ENCODE measurements at places on chromosomes 5 and 9.

DNA sequence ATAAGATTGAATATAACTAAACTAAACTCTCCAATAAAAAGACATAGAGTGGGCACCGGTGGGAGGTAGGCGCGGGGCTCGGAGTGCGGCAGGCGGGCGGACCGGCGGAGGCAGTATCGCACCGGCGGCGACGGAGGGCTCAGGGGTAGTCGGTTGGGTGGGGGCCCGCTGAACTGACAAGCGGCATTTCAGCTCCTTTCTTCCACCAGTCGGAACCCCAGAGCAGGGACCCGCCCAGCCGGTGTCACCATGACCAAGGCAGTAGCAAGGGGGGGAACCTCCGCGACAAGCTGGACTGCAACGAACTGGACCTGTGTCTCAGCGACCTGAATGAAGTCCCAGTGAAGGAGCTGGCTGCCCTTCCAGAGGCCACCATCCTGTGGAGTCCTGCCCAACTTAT, 156.7 kb downstream of the HINT1 start:
- DNase-seq, result no peak

- no peak for DNase-seq
These were observed 7.0 kb downstream of the PDE6A start for GRCh38 chr5:149937610-149938009.

DNA sequence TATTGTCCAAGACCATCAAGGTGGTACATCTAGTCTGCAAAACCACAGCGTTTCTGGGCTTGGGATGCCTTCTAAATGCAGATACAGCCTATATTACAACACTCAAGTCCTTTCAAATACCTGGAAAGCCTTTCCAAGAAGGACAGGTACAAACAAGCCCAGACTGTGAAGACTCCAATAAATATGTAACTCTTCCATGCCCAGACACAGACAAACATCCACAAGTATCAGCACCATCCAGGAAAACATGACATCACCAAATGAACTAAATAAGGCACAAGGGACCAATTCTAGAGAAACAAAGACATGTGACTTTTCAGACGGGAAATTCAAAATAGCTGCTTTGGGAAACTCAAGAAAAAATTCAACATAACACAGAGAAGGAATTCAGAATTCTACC, 152.7 kb upstream of the POC5 start:
- no peak for DNase-seq

GRCh38 chr9:114899461-114899860, 30.9 kb downstream of the TNFSF8 start:
- no peak for DNase-seq
